ENCODE measurements at places on chromosomes 1 and 21. TPM values are rescaled to one million over a fixed set of nuclear protein-coding genes. Genes with fewer than 3 reads are reported as not detected.

GRCh38 chr1:21825393-21825792 lies 13.3 kb downstream of the LDLRAD2 start:
- no peak for DNase-seq

PADI2 gene
- total RNA-seq = 0.52 TPM

DNA sequence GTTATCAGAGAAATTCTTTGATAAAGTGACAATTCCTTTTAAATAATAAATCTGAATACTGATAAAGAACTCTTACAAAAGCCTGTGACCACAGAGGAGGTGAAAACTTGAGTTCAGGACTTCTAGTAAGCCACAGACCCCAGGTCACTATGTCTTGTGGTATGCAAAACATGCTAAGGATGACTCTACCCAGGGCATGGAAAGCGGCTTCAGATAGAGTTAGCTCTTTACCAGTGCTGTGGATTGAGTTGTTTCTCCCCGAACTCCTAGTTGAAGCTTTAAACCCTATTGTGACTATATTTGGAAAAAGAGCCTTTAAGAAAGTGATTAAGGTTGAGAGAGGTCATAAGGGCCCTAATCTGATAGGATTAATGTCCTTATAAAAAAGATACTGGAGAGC lies 42.3 kb downstream of the HLX start:
- DNase-seq = no peak

MAP1LC3C gene
- total RNA-seq = not detected

DNA sequence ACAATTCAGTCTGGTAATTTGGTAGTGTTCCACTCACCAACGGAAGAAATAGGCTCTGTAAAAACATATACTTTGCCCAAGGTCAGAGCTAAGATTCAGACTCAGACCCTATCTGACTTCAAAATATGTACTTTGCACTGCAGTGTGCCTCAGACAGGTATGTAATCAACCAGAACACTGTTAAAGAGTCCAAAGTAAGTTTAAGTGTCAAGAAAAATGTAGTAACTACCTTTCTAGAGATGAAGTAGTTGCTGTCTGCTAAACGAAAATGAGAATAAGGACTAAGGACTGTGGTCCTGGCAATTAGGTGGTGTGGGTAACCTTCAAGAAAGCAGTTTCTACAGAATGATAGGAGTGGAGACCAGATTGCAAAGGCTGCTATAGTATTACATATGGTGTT lies 61.1 kb downstream of the RPAP2 start:
- DNase-seq = no peak

DNA sequence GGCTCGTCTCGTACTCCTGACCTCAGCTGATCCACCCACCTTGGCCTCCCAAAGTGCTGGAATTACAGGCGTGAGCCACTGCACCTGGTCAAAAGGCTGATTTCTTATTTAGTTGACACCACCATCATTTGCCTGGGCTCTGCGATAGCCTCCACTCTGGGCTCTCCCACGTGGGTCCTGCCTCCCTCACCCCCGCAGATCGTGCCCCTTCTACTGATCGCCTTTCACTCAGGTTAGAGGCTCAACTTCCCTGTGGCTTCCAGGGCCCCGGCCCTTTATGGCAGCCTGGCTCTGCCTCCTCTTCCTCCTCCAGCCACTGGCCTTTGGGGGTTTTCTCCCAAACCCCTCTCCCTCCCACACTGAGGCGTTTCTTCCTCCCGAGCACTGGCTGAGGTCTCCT lies 2.5 kb upstream of the MFAP2 start:
- DNase-seq = no peak

YARS1 gene
- total RNA-seq = 33.1 TPM

SYCP1 gene
- total RNA-seq = not detected

CD48 gene
- total RNA-seq = 1.2 TPM

ACTRT2 gene
- total RNA-seq = not detected

GRCh38 chr1:195462646-195463045 lies 1145.6 kb downstream of the KCNT2 start:
- no peak for DNase-seq

FGR gene
- total RNA-seq = 19.8 TPM

GPR52 gene
- 1.1 TPM for total RNA-seq

SLAMF6 gene
- 1.3 TPM for total RNA-seq

OR2AK2 gene
- not detected for total RNA-seq

CR2 gene
- total RNA-seq = not detected

FAM163A gene
- total RNA-seq = not detected

PRKAA2 gene
- 99.4 TPM for total RNA-seq

DNA sequence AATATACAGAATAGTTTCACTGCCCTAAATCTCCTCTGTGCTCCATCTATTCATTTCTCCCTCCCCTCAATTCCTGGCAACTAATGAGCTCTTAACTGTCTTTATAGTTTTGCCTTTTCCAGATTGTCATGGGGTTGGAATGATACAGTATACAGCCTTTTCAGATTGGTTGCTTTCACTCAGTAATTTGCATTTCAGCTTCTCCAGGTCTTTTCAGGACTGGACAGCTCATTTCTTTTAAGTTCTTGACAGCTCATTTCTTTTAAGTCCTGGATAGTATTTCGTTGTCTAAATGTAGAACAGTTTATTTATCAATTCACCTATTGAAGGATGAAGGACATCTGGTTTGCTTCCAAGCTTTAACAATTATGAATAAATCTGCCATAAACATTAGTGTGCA lies 22.6 kb downstream of the KRTAP21-3 start:
- DNase-seq = no peak

- no peak for DNase-seq
Measured at GRCh38 chr1:29556657-29557056, 320.3 kb downstream of the PTPRU start.

DNA sequence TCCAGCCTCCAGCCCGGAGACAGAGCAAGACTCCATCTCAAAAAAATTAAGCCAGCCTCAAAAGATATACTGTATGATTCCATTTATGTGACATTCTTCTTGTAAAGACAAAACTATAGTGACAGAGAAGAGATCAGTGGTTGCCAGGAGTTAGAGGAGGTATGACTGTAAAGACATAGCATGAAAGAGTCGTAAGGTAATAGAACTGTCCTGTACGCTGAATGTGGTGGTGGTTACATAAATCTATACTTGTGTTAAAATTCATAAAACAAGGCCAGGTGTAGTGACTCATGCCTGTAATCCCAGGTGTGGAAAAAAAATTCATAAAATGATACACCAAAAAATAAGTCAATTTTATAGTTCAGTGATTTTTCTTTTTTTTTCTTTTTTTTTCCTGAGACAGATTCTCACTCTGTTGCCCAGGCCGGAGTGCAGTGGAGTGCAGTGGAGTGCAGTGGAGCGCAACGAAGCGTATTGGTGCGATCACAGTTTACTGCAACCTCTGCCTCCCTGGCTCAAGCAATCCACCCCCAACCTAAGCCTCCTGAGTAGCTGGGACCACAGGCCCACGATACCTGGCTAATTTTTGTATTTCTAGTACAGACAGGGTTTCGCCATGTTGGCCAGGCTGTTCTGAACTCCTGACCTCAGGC lies 84.9 kb upstream of the CXADR start:
- DNase-seq = no peak

- no peak for DNase-seq
Measured at GRCh38 chr21:46661211-46661625, 25.7 kb downstream of the PRMT2 start.

- no peak for DNase-seq
Measured at GRCh38 chr1:189434461-189434860, 1043.2 kb downstream of the BRINP3 start.

- no peak for DNase-seq
Measured at GRCh38 chr21:43984905-43985689, 27.0 kb upstream of the TRAPPC10 start.

DNA sequence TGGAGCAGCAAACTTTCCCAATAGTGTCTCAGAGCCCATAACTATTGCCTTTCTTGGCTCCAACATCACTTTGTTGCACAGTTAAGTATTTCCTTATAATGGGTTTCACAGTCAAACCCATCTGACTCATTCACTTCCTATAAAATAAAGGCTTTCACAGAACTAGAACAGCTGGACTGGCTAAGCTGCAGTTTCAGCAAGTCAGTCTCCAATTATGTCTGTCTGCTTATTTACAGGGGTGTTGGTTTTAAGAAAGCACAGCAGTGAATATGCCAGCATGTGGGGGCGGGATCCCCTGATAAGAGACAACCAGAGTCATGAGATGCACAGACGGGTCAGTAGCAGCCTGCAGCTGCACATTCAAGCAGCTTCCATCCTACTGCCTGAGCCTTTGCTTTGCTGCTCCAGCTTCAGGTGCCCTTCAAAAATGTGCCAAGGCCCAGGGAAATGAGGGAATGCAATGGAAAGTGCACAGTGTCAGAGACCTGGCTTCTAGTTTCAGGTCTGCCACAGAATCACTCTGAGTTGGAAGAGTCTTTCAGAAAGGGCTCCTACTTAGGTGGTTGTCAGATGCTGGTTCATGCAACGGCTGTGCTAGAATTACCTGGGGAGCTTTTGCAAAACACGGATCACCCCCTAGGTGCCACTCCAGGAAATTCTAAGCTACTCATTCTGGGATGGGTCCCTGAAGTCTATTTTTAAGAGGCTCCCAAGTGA lies 24.8 kb downstream of the RNF19B start:
- peak; percentile 68 for DNase-seq

DNA sequence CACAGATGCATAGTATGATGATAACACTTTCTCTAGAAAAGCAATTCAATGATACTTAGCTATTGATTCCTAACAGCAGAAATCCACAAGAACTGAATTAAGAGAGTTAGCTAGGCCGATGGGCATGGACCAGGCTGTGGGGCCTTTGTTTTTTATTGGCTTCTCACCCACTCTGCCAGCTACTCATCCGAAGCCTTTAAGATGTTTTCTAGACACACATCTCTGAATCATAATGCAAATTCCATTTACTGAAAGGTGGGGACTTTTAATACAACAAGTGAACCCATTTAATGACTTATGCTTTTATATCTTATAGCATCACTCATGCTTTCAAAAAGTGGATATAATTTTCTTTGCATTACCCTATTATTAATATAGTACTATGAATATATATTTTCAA lies 170.2 kb downstream of the RUNX1 start:
- peak; percentile 11 for DNase-seq

GRCh38 chr1:37883671-37884070 lies 24.3 kb upstream of the MTF1 start:
- no peak for DNase-seq

- DNase-seq = no peak
Measured at GRCh38 chr1:194469282-194469681, 1282.9 kb upstream of the B3GALT2 start.

GRCh38 chr21:45897191-45898027 lies 84.2 kb upstream of the COL6A1 start:
- DNase-seq = no peak

C1QB gene
- 82.5 TPM for total RNA-seq

- no peak for DNase-seq
Measured at GRCh38 chr1:229759586-229759985, 133.5 kb downstream of the URB2 start.

OR2M2 gene
- total RNA-seq = not detected

UBE2U gene
- total RNA-seq = not detected

DNA sequence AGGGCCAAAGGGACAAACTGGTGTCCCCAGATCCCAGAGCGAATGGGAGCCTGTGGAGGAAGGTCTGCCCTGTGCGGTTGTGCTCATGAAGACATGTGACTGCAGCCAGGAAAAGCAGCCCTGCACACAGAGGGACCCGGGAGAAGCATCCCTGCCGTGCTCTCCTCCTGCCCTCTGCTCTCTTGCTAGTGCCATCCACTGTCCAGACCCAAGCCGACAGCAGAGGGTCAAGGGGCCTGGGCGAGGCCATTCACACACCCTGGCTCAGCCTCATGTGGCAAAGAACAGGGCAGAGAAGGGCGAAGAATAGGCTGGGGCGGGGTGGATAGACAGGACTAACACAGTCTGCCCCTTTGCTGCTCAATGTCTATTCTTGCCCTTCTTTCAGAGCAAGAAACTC lies 17.4 kb downstream of the DMRTB1 start:
- no peak for DNase-seq

DHX9 gene
- total RNA-seq = 55.5 TPM

- peak; percentile 84 for DNase-seq
Measured at GRCh38 chr21:25735646-25736597, 1.1 kb downstream of the GABPA start.

HHIPL2 gene
- not detected for total RNA-seq

FCMR gene
- total RNA-seq = 5.0 TPM

SYTL1 gene
- total RNA-seq = 1.3 TPM

- DNase-seq = no peak
Measured at GRCh38 chr1:58815686-58816071, 31.8 kb upstream of the JUN start.

DNA sequence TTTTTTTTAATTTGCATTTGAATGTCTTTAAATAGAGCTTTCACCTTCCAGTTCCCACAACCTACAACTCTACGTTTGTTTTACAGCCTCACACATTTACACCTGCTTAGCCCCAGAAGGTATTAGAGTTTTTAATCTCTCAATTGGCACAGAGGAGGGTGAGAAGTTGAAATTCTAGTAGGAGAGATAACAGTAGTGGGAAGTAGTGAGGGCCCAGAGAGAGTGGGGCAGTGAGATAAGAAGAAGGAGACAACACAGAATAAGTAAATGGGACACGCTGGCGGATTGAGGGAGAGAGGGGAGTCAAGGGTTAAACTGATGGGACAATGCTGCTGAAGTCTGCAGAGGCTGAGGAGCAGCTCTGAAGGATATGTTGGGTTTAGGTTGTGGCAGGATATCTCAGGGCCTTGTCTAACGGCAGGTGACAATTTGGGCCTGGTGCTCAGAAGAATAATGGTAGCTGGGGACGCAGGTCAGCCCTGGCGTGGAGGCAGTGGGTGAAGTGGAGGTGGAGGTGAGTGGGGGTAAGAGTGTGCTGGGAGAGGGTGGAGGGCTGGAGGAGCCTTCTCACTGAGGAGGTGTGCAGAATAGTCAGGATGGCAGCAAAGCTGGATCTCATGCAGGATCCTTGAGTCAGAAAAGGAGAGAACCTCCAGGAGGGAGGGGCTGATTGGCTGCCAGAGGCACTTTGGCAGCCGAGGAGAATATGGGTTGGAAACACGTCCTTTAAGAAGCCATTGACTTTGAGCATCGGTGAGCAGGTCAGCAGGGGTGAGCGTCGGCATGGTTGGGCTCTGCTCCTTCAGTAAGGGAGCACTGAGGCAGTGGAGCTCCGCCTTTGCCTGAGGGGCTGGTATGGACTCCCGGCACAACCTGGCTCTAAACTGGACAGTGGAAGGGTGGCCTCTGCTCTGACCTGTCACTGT lies 72.9 kb downstream of the SYT6 start:
- no peak for DNase-seq

GRCh38 chr1:167564612-167565270 lies 11.2 kb upstream of the CREG1 start:
- no peak for DNase-seq

- DNase-seq = no peak
Measured at GRCh38 chr1:85047144-85047471, 1.2 kb downstream of the MCOLN3 start.

ANGPTL1 gene
- 19.0 TPM for total RNA-seq

GRCh38 chr1:27658951-27659496 lies 13.0 kb downstream of the IFI6 start:
- no peak for DNase-seq

DNA sequence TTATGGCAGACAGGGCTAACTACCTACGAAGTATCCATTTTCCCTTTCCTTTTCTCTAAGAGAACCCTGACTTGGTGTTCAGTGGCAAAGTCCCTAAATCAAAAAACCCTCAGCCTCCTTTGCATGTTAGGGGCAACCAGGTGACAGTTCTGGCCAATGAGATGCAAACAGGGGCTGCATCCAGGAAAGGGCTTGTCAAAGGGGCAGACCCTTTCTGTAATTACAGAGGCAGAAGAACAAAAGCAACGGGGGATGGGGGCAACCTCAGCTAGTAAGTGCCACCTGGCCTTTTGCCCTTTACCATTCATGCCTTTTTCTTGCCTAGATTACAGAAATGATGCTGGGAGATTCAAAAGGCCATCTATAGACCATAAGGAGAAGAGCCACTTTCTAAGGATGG lies 34.4 kb downstream of the GLUL start:
- DNase-seq = peak; percentile 11

PERM1 gene
- total RNA-seq = 61.8 TPM
